ENCODE measurements at places on chromosomes 1 and 21.

DNA sequence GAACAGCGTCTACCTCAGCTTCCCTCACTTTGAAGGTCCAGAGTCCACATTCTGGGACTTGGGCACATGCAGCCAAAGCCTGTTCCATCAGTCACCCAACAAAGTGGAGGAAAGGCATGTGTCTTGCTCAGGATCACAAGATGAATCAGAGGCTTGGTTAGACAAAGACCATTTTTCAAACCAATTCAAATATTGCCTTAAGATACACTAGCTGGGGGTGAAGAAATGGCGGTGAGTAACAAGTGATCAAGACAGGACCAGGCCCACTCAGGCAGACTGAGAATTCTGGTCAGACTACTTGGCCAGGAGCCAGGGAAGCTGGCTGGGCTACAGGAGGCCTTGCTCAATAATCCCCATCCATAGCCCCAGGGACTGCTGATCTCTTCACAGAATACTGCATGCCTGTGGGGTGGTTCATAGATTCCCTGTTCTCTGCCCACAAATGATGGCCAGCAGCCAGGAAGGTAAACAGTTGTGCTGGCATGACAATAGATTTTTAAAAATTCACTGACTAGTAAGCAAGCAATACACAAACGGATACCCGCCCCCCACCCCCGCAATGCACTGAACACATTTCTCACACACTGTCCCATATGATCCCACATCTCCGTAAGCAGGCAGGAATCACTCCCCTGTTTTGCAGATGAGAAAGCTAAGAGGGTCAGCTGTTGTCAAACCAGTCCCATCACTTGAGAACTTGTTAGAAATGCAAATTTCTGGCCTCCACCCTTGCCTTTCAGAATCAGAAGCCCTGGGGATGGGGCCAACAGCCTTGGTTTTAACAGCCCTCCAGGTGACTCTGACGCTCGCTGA is 27.2 kb downstream of the ERI3 start:
- DNase-seq = no peak

- DNase-seq = no peak
These were observed 7.1 kb upstream of the NES start for GRCh38 chr1:156684227-156684782.

- no peak for DNase-seq
These were observed 20.7 kb upstream of the DNASE2B start for GRCh38 chr1:84377480-84378095.

DNA sequence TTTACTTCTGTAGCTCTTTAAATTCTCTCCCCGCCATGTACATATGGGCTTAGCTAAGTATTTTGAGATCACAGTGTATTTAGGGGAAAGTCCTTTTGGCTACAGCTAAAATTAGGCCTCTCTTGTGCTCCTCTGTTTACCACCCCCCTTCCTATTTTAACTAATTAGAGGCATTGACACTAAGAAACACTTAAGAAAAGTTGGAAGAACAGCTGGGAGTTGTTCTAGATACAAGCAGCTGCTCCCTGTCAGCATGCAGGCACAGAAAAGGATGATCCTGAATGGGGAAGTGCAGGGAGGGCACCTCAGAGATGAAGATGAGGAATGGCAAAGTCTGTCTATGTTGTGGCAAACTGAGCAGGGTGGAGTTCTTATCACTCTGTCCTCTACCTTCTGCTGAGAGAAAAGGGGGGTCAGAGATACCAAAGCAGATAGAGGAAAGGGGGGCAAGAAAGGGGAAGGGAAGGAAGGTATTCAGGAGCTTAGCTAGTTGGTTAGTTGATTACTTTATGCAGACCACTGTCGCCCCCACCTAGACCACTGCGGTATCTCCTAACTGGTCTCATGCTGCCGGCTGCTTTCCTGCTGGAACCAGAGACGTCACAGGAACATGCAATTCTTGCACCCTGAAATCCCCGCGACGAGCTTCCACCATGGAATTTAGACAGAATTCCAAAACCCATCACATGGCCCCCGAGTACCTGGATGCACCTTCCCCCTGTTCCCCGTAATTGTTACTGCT is 82.4 kb upstream of the HOOK1 start:
- DNase-seq = no peak

DNA sequence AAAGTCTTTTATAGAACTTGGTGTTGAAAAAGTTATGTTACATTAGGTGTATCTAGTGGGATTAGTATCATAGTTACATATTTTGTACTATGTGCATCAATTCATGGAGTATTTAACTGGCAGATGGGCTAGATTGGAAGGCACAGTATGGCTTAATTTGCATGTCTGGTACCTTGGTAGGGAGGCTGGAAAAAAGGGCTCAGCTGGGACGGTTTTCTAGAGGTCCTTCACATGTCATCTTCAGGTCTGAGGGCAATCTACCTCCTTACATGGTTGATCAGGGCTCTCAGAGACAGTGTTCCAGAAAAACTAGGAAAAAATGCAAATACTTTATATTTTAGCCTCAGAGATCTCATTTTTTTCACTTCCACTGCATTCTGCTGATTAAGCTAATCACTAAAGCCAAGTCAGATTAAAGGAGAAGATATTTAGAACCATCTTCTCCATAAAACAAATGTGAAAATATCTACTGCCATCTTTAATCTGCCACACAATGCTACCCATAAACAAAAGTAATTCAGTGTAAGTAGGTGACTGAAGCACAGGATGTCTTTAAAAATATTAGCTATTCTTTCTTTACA is 209.3 kb downstream of the PLA2G4A start:
- DNase-seq = no peak

DNA sequence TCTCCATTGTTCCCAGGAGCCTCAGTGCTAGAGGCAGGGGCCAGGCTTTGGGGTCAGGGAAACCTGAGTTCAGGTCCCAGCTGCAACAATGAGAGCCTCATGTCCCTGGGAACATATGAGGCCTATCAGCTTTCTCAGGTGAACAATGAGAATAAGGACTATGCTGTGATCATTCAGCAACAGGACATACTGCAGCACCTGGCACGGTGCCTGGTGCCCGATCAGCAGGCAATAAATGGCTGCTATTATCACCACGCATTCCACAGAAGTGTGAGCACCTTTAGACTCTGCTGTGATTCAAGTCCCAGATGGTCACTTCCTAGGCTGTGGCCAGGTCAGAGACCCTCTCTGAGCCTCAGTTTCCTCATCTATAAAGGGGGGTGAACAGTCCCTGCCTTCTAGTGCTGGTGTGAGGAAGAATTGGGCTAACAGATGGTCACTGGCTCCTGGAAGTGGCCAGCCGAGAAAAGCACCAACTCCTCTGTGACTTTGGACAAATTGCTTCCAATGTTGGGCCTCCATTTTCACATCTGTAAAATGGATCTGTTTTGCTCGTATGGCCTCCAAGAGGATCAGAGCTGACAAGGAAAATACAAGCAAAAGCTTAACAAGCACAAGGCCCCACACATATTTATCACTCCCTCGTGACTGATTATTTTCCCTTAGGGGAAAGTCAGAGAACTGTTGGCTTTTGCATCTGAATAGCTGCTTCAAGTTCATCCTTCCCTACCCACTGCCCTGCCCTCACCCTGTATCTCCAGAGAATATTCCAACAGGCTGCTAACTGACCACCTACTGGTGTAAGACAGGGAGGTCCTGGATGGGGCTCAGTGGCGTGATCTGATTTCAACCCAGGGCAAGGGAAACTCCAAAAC is 1.1 kb downstream of the SLC5A9 start:
- no peak for DNase-seq

All from renal pelvis (tissue), 12 donors.